ENCODE measurements at places on chromosomes 2 and 18.

DNA sequence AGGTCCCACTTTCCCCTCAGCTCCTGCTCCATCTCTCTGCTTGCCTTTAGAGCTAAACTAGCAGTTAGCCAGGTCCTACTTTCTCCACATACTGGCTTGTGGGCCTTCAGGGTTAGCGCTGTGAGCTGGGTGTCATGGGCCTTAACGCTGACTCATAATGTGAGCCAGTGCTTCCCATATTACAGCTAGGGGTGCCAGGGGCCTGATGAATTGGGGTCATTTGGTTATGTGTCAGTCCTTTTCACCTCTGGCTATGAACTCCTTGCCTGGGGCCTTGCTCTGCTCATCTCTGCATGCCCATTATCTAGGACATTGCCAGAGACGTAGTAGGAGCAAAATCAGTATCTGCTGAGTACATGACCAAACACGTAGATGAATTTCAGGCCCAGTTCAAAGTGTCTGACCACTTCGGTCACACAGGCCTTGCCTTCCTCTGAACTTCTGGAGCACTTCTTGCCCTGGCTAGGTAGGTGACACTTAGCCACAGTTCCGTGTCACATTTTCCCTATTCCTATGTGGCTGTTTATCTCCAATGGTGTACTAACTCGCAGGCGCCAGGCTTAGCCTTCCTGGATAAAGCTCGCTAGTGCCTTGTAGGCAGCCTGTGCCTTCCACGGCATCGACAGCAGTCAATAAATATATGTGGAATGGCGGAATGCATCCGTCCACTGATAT, 103.2 kb upstream of the SIX3 start:
- no peak for DNase-seq

GRCh38 chr2:100053087-100053885, 89.1 kb downstream of the AFF3 start:
- no peak for DNase-seq

DNA sequence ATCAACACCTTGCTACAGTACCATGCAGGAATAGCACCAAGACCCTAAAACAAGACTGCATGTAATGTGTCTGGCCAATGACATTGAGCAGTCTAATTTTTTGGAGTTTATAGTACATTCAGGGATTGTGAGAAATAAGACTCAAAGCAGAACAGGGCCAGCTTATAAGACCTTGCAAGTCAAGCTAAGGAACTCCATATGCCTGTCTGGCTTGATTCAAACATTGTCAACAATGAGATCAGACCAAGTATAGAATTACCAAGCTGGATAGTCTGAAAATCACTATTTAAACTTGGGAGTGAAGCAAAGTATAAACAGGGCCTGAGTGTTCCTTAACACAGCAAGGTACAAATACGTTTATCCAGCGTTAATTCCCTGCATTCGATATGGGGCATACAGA, 370.9 kb downstream of the CNTNAP5 start:
- DNase-seq, result peak; percentile 49

DNA sequence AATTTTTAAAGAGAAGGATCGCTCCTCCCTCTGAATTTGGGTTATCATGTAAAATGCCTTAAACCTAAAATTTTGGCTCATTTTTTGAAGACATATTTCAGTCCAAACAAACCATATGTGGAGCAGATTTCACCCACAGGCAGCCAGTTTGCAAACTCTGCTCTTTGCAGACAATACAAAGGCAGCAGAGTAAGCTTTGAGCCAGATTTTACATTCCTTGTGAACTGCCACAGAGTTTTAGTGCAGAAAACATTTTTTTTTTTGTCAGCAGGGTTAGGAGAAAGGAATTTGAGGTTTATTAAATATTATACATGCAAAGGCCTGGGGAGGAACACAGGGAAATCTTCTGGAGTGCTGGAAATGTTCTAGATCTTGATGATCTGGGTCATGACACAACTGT, 171.9 kb upstream of the FN1 start:
- no peak for DNase-seq

- no peak for DNase-seq
Observed at GRCh38 chr2:15760232-15760910, 168.7 kb downstream of the DDX1 start.

DNA sequence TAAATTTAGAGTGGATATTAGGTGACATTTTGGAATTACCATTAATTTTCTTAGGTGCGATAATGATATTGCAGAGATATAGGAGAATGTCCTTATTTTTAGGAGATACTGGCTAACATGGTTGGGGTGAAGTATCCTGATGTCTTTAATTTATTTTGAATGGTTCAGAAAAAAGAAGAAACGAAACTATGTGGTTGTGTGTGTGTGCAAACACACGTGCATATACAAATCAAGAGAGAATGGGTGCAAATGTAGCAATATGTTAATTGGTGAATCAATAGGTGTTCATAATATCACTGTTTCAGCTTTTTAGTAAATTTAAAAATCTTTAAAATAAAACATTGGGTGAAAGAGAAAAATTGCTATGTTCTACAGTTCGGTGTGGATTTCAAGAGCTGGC, 140.9 kb downstream of the DIS3L2 start:
- DNase-seq, result no peak

DNA sequence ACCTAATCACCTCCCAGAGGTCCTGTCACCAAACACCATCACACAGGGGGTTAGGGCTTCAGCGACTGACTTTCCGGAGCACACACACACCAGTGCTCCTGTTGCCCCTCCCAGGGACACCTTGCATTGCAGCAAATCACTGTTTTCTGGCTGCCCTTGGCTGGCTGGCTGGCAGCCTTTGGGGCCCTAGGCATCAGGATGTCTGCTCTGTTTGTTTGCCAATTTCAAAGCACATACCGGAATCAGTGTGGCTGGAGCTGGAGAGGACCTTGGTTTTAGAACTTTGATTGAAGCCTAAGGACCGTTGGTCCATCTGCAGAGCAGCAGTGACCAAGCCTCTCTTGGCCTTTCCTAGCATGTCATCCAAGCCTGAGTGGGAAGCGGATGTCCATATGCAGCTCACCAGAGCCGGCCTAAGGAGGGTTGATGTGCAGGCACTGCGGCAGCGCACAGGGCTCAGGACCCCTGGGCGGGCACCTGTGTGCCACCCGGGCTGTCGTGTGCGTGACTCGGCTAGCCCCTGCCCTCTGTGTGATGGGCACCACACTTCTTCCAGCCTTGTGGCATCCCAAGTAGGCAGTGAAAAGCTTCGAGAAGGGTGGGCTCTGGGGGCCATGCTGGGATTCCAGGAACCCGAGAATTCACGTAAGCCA, 62.1 kb downstream of the GBX2 start:
- DNase-seq, result no peak

DNA sequence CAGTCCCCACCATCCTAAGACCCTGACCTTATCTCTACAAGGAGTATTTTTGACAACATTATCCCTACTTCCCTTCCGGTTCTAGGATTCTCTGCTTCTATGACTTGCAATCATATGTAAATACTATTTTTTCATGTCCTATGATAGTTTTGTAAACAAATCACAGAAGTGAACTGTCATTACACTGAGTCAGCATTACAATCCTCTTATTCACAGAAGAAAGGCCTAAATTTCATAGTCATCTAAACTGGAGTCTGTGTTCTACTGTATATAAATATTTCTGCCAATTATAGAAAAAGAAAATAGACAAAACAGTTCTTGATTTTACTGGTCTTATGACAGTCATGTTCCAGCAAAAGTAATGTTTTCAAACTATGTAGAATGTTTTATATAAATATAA, 265.1 kb downstream of the NCKAP5 start:
- DNase-seq, result no peak

GRCh38 chr2:11435036-11435435, 30.9 kb downstream of the E2F6 start:
- DNase-seq, result no peak

GRCh38 chr2:208266553-208266893, 468 bp downstream of the PIKFYVE start:
- DNase-seq, result no peak

DNA sequence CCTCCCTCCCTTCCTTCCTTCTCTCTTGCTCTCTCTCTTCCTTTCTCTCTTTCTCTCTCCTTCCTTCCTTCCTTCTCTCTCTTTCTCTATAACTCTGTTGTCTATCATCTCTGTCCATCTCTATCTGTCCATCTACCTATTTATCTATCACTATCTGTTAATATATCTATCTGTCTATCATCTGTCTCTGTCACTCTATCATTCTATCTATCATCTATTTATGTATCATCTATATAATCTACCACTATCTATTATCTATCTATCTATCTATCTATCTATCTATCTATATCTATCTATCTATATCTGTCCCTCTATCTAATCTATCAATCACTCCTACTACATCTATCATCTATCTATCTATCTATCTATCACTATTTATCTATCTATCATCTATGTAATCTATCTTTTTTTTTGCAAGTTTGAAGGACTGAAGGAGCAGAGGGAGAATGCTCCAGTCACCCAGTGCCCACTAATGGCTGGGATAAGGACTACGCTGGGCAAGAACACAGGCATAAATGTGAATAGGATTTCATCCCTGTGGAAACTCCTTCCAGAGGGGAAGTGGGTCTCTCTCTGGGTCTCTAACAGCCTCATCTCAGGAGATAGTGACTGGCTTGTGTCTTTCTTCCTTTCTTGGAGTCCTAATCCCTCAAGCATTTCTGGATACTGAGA, 427.0 kb downstream of the LPIN1 start:
- no peak for DNase-seq

DNA sequence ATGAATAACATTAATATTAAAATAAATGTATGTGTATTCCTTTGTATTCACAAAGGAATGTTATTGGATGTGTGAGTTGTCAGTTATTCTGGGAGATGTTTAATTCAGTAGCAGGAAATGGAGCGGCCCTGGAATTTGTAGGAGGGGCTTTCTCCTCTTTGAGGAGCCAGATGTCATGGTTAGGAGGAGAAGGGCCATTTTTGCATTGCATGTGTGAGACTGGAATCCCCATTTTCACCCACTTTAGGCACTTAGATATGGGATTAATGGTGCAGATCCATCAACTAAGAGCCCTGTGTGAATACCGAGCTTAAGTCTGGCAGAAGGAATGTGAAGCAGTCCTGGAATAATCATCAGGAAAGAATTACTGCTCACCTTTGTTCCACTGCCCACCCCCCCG, 439.2 kb downstream of the PARD3B start:
- no peak for DNase-seq

GRCh38 chr2:121187982-121188411, 97.0 kb downstream of the TFCP2L1 start:
- DNase-seq, result peak; percentile 16

DNA sequence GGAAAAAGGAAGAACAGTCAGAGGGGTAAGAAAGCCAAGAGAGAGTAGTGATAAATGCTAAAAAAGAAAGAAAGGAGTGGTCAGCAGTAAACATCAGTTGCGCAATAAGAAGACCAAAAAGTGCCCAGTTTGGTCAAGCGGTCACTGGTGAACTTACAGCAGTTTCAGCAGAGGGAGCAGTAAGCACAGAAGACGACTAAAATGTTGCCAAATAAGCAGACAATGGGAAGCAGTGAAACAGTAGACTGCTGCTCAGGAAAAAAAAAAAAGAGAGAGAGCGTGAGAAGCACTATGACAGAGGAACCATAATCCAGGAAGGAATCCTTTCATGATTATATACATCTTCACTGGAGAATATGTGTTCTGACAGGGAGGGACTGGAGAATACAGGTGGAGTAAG, 45.8 kb downstream of the DNAJC10 start:
- peak; percentile 25 for DNase-seq

DNA sequence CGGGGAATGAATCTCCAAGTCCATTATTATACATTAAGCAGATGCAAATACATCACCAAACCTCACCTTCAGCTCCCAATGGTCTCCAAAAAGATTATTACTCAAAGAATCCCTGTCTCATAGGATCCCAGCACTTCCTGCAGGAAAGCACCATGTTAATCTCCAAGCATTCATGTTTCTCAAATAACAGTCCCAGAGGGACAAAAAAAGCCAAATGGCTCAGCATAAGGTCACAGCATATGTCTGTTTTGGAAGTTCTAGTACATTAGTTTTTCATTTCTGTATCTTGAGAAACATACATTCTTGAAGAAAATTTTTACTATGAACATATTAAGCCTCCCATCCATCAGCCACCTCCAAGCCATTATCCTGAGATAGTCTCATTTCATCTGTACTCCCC, 103.3 kb downstream of the METTL4 start:
- no peak for DNase-seq

DNA sequence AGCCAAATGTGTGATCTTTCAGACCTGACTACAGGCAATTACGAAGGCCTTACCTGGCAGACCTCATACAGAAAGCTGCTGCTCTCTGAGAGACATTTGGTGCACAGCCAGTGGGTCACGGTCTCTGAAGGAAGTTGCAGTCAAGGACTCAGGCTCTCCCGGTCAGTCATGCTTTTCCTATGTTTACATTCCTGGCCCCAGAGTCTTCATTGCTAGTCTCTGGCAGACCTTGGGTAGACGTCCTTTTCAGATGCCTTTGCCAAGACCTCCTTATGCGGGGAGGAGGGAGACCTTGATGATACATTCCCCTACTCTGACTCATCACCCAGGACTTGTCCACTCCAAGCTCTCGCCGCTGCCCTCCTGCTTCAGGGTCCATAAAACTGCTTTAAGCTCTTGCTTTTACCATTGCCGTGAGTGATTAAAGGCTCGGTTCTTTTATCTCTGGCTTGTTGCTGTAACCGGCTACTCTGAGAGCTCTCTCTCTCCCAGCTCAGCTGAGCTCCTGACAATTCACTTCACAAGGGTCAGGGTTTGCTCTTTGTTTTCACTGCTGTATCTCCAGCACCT, 62.0 kb upstream of the SLC35F5 start:
- peak; percentile 71 for DNase-seq

DNA sequence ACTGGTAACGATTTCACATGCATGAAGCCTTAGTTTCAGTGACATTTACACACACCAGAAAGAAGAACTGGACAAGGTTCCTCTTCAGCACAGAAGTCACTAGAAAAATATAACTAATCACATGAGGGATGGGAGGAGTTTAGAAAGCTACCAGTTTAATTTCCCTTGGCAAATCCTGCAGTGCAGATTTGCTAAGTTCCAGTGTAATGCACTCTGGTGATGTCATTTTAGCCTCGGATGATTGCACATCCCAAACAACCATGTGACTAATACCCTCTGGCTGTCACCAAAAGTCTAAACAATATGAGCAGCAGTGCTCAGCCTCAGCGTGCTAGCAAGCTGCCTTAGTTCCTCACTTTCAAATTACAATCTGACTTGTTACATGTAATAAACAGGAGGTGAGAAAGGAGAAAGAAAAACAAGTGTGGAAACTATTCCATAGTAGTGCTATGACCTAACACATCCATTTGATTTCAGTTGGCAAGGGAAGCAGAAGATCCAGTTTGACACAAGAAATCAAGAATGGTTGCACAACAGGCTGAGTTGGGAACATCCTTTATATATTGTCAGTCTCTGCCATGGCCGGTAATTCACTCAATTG, 35.3 kb upstream of the PPP1CB start:
- peak; percentile 89 for DNase-seq

DNA sequence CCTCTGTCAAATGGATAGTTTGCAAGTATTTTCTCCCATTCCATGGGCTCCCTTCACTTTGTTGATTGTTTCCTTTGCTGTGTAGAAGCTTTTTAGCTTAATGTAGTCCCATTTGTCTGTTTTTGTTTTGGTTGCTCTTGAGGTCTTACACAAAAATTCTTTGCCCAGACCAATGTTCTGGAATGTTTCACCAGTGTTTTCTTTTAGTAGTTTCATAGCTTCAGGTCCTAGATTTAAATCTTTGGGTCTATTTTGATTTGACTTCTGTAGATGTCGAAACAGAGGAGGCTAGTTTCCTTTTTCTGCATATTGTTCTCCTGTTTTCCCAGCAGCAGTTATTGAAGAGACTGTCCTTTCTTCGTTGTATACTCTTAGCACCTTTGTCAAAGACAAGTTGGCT, 351.6 kb downstream of the PTPRM start:
- DNase-seq, result no peak

All from stomach (tissue), 19 donors.